Epithelial cell of alveolus of lung (primary cell): ENCODE measurements at places on chromosomes 7 and 10. TPM values are rescaled to one million over a fixed set of nuclear protein-coding genes. Genes with fewer than 3 reads are reported as not detected.

AKR1D1 gene
- total RNA-seq: not detected in 2 replicates

ZNRF2 gene
- total RNA-seq: 3.1 and 4.2 TPM in 2 replicates

RAMP3 gene
- total RNA-seq: not detected in 2 replicates

ANKRD61 gene
- 0.08 and 0.39 TPM in 2 replicates for total RNA-seq

ETV1 gene
- 20.8 and 25.9 TPM in 2 replicates for total RNA-seq

PDLIM1 gene
- 52.5 and 89.5 TPM in 2 replicates for total RNA-seq

NUDT13 gene
- total RNA-seq: 1.1 and 1.4 TPM in 2 replicates

ODAD2 gene
- total RNA-seq: 0.52 and 0.64 TPM in 2 replicates

GRID1 gene
- total RNA-seq: under 0.01 and 0.16 TPM in 2 replicates

INSYN2A gene
- total RNA-seq: 0.91 and 4.4 TPM in 2 replicates

FAM221A gene
- total RNA-seq: 0.16 and 2.1 TPM in 2 replicates

SEM1 gene
- 43.0 and 70.9 TPM in 2 replicates for total RNA-seq

CAV2 gene
- 34.6 and 88.4 TPM in 2 replicates for total RNA-seq

PSD gene
- 6.8 and 12.2 TPM in 2 replicates for total RNA-seq

SRRM3 gene
- 7.1 and 8.5 TPM in 2 replicates for total RNA-seq

TMEM196 gene
- 0.24 TPM in 1 of 2 replicates, not detected in the other for total RNA-seq

PALD1 gene
- total RNA-seq: 2.3 and 2.5 TPM in 2 replicates

TRUB1 gene
- total RNA-seq: 16.2 and 20.9 TPM in 2 replicates
